ENCODE measurements at places on chromosomes 12 and 14.

DNA sequence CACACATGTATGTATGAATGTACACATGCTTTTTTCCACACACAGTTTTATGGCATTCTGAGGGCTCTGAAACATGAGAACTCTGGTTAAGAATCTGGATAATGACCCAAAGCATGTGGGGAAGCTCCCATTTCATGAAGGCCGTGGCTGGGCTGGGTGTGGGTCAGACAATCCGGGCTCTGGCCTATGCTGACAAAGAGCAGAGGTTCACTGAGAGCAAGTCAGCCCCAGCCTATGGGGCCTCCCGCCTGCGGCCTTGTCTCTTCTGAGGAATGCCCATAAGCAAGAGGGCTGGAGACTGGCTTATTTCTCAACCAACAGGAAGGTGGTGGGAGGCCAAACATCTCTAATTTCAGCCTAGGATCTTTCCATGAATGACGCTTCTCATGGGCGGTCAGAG, 8.5 kb downstream of the MYH6 start:
- no peak for DNase-seq

DNA sequence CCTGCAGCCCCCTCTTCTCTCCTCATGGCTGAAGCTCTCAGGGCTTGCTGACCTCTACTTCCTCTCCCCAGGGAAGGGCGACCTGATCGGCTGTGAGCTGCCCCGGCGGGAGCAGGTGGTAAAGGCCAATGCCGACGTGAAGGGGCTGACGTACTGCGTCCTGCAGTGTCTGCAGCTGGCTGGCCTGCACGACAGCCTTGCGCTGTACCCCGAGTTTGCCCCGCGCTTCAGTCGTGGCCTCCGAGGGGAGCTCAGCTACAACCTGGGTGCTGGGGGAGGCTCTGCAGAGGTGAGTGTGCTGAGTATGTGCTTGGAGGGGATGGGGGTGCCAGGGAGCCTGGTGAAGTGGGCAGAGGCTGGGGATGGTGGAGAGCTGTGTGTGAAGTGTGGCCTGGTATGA, 13.7 kb downstream of the MCRS1 start:
- no peak for DNase-seq

DNA sequence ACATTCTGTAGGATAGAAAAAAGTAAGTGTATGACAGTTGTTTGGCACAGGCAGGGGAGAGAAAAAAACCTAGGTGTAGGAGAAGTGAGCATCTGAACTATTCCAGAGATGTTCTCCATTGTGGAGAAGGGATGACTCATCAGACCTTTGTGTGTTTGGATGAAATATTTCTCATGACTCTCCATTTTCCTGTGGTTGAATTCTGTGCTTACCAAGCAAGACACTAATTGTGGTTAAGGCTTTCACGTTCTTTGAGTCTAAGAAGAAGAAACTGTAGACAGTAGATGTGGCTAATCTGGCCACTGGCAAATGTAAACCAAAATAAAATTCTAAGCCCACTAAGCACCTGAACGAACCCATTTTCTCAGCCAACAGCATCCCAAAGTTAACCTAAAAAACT, 107.9 kb upstream of the GZMB start:
- no peak for DNase-seq

GRCh38 chr14:73243341-73243740, 6.0 kb downstream of the PAPLN start:
- DNase-seq = no peak

DNA sequence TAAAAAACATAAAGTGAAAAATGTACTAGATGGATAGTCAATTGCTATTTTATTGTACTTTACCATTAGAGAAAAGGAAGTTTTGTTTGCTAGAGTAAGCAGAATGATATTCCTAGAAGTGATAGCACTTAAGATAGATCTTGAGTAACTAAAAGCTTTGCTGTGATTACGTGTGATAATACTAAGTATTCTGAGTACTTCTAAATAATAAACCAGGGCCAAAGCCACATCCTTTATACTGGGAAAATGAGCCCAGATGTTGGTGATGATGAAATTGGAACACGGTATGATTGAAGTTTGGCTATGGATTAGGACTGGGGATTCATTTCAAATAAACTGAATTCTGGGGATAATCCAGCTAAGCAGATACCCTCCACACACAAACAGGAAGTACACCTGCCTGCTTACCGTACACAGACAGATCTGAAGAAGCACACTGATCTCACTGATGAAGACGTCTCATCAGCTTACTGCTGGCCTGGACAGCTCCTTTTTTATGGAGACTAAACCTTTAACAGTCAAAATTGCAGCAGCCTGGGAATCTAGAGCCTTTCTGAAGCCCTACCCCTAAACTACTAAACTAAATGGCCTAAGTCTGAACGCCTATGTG, 199.8 kb downstream of the LRFN5 start:
- no peak for DNase-seq

DNA sequence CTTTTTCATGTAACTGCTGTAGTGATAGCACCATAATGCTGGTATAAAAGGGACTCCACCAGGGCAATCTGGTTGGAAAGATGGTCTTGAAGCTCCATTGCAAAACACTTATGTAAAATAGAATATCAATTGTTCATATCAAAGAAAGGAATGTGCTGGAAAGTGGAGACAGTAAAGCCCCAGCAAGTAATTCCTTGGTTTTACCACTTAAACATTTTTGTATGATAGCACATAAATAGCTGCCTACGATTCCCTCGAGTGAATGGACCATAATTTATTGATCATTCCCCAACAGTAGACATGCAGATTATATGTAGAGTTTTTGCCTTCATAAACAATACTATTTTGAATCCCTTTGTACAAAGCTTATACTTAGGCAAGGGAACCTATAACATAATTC, 275.4 kb downstream of the PAWR start:
- no peak for DNase-seq
